Activated CD4-positive, alpha-beta T cell treated with anti-CD3 and anti-CD28 coated beads, Interleukin-2, amount 50 U/mL, for 48 hours (primary cell): ENCODE measurements at places on chromosomes 11 and 22.

GRCh38 chr11:109350091-109350490, 71.9 kb upstream of the C11orf87 start:
- no peak for DNase-seq

DNA sequence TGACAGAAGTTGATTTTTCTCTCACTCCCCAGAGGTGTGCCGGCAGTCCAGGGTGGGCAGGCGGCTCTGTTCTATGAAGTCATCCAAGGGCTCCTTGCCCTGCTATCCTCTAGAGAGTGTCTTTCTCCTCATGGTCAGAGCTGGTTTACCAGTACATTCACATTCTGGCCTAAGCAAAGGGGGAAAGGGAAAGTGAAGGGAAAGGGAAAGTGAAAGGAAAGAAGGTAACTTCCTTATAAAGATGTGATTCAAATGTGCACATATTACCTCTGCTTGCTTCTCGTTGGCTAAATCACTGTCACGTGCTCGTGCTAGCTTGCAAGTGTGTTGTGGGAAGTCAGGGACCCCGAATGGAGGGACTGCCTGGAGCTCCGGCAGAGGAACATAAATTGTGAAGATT, 2.9 kb upstream of the HTATIP2 start:
- DNase-seq, result peak; percentile 28

DNA sequence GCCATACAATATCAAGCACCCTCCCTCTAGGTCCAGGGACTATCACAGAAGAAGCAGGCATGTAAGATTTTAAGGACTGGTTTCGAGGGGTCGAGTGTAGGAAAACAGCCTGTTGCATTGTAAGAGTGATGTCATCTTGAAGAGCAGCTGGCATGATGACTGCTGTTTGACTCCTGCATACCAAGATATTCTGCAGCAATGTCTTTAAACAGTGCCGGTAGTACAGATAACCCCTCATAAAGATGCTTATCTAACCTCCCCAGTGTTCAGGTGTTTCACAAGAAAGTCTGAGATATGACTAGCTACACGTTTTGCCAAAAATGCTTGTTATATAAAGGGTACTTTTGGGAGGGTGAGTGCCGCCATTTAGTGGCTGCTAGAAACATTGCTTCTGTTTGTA, 12.0 kb downstream of the FAM111A start:
- no peak for DNase-seq

DNA sequence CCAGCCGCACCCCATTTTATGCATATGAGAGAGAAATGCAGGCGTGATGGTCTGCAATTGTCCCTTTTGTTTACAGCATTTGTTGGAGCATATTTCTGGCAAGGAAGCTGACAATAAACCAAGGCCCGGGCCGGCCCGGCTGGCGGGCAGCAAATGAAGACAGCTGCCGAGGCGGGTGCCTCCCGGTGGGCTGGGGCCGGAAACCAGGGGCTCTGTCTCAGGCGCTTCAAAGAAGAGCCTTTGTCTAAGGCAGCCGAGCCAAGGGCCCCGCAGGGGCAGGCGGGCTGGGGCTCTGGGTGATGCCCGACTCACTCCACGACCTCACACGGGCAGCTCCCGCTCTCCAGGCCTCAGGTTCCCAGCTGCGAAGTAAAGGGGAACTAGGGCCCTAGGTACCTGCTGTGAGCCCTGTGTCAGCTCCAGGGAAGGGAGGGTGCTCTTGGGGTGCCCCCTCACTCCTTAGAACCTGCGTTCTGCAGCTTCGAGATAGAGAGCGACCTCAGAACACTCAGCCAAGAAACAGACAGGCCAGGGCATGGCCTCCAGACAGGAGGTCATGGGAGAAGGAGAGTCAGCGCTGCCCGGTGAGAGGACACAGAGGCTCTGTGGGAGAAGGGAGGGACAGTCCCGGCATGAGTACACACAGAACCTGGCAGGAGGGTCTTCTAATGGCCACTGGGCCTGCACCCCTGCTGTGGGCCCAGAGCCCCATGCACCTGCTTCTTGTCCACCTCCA, 2.4 kb downstream of the LINC01488 start:
- no peak for DNase-seq

DNA sequence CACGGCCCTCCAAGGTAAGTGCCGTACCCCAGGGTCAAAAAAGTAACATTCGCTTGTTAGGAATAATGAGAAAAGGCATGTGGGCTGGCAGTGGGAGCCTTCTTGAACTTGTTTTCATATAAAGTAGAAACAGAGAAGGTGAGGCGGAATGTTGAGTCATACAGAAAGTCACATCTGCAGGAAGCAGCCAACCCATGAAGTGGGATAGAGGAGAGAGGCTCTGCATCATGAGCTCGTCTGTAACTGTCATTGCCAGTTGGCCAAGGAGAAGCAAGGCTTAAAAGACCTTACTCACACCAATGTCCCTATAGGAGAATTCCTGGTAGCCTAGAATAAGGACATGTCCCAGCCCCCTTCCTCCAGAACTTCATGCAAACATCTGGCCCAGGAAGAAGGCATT, 253.3 kb downstream of the BUD13 start:
- DNase-seq, result no peak

DNA sequence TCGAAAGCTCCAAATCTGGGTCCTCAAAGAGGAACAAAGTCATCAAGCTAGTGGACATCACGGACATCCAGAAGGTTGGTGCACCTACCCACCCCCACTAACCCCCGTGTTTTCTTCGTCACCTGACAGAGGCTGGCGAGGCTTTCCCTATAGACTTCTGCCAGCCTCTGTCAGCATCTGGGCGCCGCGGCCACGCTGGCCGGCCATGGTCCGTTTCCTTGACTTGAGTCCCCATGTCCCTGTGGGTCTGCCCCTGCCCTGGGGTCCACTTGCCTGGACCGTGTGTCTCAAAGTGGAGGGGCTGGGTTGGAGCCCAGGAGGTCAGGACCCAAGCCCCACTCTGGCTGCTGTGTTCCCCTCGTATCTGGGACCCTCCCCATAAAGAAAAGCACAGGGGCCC, 55.3 kb downstream of the GRAMD4 start:
- DNase-seq, result no peak

DNA sequence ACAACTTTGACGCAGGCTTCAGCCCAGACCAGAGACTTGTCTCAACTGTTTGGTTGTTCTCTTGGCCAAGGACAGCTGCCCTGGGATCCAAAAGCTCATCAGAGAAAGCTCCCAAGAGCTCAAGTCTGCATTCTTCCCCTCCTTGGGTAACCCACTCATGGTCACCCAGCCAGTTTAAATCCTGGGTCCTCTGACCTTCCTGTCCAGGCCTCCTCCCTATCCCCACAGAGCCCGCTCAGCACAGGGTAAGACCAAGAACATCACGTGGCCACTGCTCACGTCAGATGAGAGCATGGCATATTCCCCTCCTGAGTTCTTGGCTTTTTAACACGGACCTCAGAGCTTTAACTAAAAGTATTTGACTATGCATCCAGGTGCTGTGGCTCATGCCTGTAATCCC, 25.8 kb downstream of the TSKU start:
- DNase-seq, result no peak

GRCh38 chr22:19895160-19895849, 40.6 kb upstream of the GNB1L start:
- no peak for DNase-seq

- no peak for DNase-seq
Measured at GRCh38 chr11:45407226-45407625, 121.1 kb upstream of the SYT13 start.

- DNase-seq, result no peak
Measured at GRCh38 chr11:7573558-7574296, 59.9 kb downstream of the PPFIBP2 start.

DNA sequence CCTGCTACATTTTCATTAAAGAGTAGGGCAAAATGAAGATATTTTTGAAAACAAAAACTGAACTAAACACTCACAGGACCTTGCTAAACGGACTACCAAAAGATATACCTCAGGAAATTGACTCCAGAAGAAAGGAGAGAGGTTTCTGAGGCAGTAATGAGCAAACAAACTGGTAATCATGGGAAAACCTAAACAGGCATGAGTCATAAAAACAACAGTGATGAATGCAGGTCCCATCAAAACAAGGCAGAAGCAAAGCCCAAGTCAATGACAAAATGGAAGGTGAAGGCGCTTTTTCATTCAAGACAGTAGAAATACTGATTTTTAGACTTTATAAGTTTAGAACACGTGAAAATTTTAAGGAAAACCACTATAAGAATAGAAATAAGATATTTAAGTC, 104.5 kb downstream of the EFCAB6 start:
- DNase-seq, result no peak

DNA sequence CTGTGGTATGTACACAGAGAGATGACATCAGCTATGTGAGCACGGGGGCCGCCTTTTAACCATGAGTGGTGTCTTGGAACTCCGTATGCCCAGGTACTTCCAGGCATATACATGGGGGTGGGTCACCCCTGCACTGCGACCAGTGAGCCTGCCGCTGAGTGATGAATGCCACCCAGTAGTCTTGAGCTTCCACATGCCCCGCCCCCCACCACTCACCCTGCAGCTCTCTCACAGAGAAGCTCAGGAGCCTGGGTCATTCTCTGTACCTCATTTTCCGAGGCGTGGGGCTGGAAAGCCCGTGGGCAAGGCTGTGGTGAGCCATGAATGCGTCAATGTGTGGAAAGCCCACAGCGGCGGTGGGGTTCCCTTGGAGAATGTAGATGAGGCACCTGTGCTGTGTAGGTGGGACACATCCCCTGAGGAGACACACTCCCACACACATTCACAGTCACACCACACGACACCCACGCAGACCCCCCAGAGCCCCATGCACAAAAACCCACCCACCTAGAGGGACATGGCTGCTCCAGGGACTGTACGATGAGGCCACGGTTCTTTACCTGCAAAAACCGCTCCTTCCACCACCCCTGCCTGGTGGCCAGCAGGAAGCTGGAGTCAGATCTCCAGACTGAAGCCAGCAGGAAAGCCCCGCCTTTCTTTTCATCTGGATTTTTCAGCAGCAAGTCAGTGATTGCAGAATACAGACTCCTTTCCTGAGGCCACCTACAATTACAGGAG, 67.6 kb downstream of the PIWIL3 start:
- peak; percentile 15 for DNase-seq

DNA sequence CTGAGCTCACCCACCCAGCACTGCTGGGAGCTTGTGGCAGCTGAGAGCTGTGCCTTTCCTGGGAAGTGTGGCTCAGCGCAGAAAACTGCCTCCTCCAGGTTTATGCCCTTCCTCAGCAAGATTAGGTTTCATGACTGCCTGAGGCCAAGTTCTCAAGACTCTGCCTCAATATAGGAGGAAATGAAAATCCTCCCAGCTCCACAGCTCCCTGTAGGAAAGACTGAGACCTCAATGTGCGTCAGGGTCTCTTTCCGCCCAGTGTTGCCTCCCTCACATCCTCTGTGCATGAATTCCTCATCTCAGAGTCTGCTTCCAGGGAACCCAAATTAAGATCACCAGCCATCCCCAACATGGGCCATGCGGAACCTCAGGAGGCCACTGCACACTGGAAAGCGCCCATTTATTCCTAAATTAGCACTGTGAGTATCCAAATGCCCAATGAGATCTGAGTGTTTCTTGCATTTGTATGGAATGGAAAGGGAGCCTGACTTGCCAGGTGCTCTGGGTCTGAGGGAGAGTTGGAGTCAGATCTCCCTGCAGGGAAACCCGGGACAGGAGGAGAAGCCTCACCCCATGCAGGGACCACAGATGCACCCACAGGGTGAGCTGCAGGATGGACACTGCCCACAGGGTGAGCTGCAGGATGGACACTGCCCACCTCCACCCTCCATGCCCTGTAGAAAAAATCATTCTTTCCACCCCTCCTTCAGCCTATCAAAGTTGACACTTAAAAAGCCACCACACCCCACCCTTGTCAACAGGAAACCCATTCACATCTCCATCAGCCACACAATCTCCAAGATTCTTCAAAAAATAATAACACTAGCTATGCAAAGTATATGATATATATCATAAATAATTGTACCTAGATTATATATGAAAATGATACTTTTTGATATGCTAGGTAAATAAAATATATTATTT, 97.4 kb upstream of the IGLL5 start:
- no peak for DNase-seq

GRCh38 chr11:80610516-80610915, 1169.7 kb upstream of the TENM4 start:
- DNase-seq, result no peak

DNA sequence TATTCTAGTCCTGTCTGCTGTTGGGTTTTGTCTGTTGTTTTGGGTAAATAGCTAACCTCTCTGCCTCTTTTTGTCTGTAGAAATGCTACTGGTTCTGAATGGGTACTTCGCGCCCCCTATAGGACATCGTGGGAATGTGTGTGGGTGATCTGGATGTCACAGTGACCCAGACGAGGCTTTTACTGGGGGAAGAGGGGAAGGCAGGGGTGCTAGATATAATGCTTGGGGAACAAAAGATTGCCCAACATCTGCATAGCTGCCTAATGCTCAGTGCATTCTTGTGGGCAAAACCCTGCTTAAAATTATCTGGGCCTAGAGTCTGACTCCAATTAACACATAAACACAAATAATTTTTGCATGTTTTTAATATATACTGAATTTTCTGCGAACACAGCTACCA, 57.7 kb downstream of the BMAL1 start:
- peak; percentile 75 for DNase-seq

GRCh38 chr11:125627236-125627910, 2.4 kb downstream of the CHEK1 start:
- DNase-seq, result no peak

DNA sequence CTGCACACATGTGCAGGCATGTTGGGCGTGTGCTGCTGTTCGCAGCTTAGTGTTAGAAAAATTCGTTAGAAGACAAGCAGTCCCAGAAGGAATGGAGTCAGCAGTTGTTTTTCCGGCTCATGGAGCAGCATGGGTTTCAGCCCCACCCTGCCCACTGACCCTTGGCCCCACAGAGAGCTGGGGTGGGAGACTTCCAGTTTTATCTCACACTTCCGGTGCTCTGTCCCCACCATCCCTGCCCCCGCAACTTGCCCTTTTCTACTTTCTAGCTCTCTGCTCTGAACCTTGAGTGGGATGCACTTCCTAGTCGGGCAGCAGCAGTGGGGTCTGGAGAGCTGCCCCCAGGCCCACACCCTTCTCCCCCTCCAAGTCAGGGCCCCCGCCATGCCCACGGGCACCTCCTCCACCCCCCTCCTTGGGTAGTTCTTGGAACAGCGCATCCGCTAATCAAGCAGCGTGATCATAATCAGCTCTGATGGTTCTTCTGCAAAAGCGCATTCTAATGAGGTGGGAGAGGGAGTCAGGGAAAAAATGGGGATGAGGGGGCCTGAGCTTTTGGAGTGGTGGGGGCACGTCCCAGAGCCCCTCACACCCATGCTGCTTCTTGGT, 184.4 kb downstream of the CEP164 start:
- no peak for DNase-seq

DNA sequence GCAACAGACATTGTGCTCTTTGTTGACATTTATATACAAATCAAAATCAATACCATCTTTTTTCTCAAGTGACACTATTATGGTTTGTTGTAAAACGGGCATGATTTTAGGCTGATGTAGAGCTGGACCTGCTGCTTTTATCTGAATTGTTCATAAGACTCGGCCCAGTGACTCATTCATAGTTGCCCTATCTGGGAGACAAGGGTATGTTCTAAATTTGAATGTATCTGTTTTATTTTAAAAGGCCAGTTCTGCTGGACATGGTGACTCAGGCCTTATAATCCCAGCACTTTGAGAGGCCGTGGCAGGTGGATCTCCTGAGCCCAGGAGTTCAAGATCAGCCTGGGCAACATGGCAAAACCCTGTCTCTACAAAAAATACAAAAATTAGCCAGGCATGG, 39.3 kb downstream of the CEP295 start:
- no peak for DNase-seq

- peak; percentile 30 for DNase-seq
Measured at GRCh38 chr22:30743257-30744020, 48.8 kb downstream of the OSBP2 start.
